ENCODE measurements at places on chromosomes 11 and 22.

- no peak for DNase-seq
These were observed 86.0 kb downstream of the KCNQ1 start for GRCh38 chr11:2530855-2531200.

DNA sequence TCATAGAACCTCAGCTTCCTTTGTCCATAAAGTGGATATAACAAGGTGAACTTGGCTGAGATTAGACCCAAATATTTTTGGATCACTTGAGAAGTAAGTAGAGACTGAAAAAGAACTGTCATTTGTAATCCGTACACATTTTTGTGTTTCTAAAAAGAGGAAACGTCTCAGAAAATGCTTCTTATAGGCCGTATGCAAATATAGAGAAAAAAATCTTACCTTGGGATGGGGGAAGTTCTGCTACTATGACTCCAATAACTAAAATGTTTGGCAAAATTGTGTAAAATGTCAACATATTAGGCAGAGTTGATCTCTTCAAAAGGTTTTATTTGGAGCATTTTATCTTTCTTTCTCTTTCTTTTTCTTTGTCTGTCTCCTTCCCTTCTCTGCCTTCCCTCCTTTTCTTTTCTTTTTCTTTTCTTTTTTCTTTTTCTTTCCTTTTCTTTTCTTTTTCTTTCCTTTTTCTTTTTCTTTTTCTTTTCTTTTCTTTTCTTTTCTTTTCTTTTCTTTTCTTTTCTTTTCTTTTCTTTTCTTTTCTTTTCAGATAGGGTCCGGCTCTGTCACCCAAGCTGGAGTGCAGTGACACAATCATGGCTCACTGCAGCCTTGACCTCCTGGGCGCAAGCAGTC lies 48.2 kb downstream of the ADM start:
- DNase-seq, result no peak

DNA sequence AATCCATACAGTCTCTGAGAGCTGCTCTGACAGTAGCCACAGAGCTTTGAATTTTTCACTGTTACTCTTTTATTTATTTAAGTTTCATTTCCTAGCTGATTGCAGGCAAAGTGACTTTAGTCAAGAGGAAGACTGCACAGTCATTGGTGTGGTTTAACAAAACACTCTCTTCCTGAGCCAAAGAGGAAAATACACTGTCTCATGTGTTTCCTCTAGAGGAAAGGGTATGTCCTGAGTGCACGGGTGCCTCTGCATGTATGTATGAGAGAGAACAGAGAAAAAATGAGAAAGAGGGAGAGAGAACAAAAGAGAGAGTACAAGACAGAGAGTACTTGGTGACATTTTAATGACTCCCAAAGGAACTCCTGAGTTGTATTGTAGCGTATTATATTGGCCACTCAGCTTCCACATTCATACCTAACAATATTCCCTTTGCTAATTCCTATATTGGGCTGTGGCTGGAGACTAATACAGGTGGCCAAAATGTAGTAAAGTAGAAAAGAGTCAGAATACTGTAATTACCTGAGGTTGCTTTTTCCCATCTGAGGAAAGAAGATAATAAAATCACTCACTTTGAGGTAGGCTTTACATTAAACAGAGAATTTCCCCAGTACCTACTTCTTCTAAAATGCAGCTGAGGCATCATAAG lies at the start of gene OR4D9:
Gene OR4D9 (plus strand): TSS at position 599 of the 649 bp plus-strand sequence. CDS start 3,374 bp downstream, outside the sequence.
- DNase-seq, result peak; percentile 20

GRCh38 chr11:35363854-35364780 lies 55.2 kb downstream of the SLC1A2 start:
- no peak for DNase-seq

- no peak for DNase-seq
These were observed 390.2 kb downstream of the LUZP2 start for GRCh38 chr11:24886880-24887619.

- no peak for DNase-seq
These were observed 24.4 kb downstream of the PI4KA start for GRCh38 chr22:20834206-20834605.

- no peak for DNase-seq
These were observed 130.5 kb downstream of the FAM76B start for GRCh38 chr11:95659088-95659487.

DNA sequence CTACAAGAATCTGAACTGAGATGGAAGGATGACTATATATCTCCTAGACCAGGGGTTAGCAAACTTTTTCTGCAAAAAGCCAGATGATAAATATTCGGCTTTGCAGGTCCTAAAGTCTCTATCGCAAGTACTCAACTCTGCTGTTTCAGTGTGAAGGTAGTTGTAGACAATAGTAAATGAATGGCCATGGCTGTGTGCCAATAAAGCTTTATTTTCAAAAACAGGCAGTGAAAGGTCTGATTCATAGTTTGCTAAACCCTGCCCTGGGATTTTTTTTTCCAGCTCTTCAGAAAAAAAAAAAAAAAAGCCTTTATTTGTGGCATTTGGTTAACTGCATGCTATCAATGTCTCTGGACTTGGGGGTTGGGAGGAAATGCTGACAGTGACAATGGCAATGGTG lies 37.5 kb downstream of the FAM227A start:
- DNase-seq, result no peak

GRCh38 chr11:89293965-89294679 lies 116.4 kb downstream of the TYR start:
- no peak for DNase-seq

GRCh38 chr11:70019576-70020011 lies 58.5 kb upstream of the ANO1 start:
- no peak for DNase-seq

- DNase-seq, result no peak
These were observed 2.9 kb upstream of the CTSC start for GRCh38 chr11:88340366-88340935.

- no peak for DNase-seq
These were observed 84.6 kb upstream of the LDLRAD3 start for GRCh38 chr11:35859301-35859700.
